ENCODE measurements at places on chromosomes 7 and 10.
A peak's percentile ranks its signal among the peaks of the same experiment; 100 is the strongest.

GRCh38 chr7:67989142-67989541 lies 992.5 kb downstream of the TYW1 start:
- DNase-seq: no peak

GRCh38 chr10:102738692-102739121 lies 5.0 kb upstream of the WBP1L start:
- DNase-seq: no peak

GRCh38 chr7:5234852-5235831 lies 45.1 kb downstream of the WIPI2 start:
- no peak for DNase-seq

DNA sequence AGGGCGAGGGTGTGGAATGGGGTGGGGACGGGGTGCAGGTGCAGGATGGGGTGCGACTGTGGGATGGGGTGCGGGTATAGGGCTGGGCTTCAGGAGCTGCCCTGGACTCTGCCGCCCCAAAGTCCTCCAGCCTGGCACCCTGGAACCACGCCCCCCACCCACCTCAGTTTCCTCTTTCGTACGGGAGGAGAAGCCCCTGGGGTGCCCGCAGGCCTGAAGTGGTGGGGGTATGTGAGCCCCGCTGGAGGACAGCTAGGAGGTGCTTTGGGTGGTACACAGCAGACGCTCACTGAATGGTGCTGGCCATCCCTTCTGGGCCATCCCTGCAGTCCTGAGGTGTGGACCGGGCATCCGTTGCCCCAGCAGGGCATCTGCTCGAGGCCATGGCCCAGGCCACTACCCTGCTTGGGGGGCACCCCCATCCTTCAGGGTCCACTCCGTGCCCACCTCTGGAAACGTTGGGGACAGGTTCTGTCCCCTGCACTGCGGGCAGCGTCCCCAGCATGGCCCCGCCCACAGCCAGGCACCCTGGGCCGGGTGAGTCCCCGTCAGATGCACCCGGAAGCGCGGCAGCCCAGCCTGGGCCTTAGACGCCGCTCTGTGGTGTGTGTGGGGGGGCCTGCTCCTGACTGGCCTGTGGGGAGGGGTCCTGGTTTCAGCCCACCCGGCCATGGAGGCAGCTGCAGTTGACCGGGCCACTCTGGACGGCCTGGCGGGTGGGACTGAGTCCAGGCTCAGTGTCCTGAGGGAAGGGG lies 41.6 kb downstream of the UNCX start:
- DNase-seq: no peak

DNA sequence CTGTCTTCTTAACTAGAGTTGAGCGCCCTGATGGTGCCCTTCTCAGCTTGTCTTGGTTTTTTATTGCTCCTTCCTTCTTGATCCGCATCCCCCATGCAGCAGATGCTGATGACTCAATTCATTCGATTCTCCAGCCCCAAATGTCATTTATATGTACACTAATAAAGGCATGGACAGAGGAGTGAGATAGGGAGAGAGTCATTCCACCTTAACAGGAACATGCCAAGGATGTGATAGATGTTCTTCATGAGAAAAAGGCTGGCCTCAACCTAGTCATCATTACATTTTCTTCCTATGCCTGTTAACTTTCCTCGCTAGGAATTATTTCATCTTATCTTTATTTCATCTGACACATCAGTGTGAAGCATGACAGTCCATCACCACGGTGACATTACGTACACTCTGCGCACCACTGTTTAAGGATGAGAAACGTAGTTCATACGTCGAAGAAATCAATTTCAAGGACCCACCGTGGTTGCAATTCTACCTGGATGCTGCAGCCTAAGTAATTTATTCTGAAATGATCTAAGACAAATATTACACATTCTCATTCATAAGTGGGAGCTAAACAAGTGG lies 150.3 kb upstream of the FAM171A1 start:
- DNase-seq: no peak

DNA sequence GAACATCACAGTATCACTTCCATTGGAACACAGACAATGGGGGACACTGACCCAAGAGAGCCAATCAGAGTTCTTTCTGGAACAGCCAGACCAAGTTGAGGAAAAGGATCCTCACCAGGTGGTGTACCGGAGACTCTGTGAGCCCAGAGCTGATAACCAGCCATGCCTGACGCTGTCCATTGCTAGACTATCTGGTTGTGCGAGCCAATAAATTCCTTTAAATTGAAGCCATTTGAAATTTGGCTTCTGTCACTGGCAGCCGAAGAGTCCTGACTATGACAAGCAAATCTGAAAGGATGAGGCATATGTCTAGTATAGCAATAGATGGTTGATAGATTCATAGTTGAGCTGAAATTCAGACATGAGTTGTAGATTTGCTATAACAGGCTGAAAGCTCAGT lies 3.1 kb upstream of the LHPP start:
- DNase-seq: no peak

- DNase-seq: no peak
Observed at GRCh38 chr10:120455004-120455403, 2.0 kb upstream of the PLPP4 start.

GRCh38 chr10:86687750-86688149 lies 19.4 kb downstream of the LDB3 start:
- DNase-seq: no peak

- DNase-seq: peak; percentile 58
Observed at GRCh38 chr7:112869111-112869774, 79.0 kb upstream of the TMEM168 start.

GRCh38 chr10:5752301-5752871 lies 60.8 kb downstream of the GDI2 start:
- no peak for DNase-seq

GRCh38 chr7:25613912-25614311 lies 385.6 kb upstream of the NPVF start:
- DNase-seq: no peak

GRCh38 chr7:66748791-66749190 lies 8.3 kb downstream of the RABGEF1 start:
- no peak for DNase-seq

DNA sequence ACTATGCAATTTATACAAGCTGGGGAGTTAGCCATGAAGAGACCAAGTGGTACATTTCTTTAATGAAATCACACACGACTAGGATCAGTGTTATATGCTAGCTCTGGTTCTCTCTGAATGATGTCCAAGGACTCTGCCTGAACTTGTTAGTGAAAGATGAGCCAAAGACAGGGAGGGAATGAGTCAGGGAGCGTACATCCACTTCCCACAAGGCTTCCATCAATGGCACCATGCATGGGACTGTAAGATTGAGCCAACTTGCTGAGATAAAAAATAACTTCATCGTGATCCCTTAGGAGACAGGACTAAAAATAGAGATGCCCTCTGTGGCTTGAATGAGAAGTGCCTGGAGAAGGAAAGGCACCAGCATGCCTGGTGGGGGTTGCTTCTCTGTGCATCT lies 629.7 kb downstream of the ACTR3B start:
- no peak for DNase-seq

GRCh38 chr7:484356-485101 lies 35.1 kb downstream of the PDGFA start:
- DNase-seq: no peak

Measured in stimulated activated CD4-positive, alpha-beta T cell treated with anti-CD3 and anti-CD28 coated beads, Interleukin-15, amount 100 ng/mL, for 24 hours (primary cell).